ENCODE measurements at places on chromosomes 16 and 17. TPM values are rescaled to one million over a fixed set of nuclear protein-coding genes. Genes with fewer than 3 reads are reported as not detected.

Gene CMTM2
- total RNA-seq = not detected

Gene CPHXL2
- not detected for total RNA-seq

Gene CHST6
- total RNA-seq = 0.16 TPM

Gene KRTAP9-2
- total RNA-seq = not detected

Gene TLCD3B
- 0.21 TPM for total RNA-seq

Gene HOXB1
- not detected for total RNA-seq

Gene VPS25
- total RNA-seq = 96.0 TPM

Gene KCNJ18
- not detected for total RNA-seq

Gene ZNRF1
- 8.3 TPM for total RNA-seq

GRCh38 chr17:31696184-31696602 is 162.9 kb downstream of the COPRS start:
- no peaks in the 10 kb centered on the region for H3K36me3 ChIP-seq
- H3K4me1 ChIP-seq = peaks cover 12% of the 10 kb centered on the region
- no peaks in the 10 kb centered on the region for H3K27me3 ChIP-seq
- no peak overlapping the region for H3K4me3 ChIP-seq

GRCh38 chr17:47076171-47076570 is 97.1 kb upstream of the RPRML start:
- DNase-seq = no peak
- H3K4me3 ChIP-seq = no peak overlapping the region
- no peaks in the 10 kb centered on the region for H3K27me3 ChIP-seq

DNA sequence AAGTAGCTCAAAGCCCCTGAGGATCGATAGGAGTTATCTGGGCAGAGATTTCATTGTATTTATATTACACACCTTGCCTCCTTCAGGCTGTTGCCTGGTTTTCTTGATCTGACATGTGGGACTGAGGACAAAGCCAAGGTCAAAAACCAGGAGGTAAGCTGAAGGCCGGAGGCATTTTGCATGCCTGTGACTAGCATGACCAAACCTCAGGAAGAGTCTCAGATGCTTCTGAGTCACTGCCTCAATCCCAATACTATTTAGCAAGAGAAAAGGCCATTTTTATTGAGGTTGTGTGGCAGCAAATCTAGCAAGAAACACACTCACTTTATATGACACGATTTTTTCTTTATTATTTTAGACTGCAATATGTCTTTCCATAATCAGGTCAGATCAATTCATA is 968.1 kb downstream of the CDH11 start:
- H3K27me3 ChIP-seq = no peaks in the 10 kb centered on the region
- peak; percentile 71 for DNase-seq
- no peak overlapping the region for H3K4me3 ChIP-seq
- H3K36me3 ChIP-seq = no peaks in the 10 kb centered on the region
- H3K27ac ChIP-seq = peak overlapping the region; percentile 35

DNA sequence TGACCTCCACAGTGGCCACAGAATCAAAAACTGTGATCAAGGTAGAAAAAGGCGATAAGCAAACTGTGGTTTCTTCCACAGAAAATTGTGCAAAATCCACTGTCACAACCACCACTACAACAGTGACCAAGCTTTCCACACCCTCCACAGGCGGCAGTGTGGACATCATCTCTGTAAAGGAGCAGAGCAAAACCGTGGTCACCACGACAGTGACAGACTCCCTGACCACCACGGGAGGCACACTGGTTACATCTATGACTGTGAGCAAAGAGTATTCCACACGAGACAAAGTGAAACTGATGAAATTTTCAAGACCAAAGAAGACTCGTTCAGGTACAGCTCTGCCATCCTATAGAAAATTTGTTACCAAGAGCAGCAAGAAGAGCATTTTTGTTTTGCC is 83.6 kb downstream of the C17orf58 start:
- H3K27ac ChIP-seq = no peak overlapping the region
- H3K4me1 ChIP-seq = no peaks in the 10 kb centered on the region
- H3K36me3 ChIP-seq = peaks cover 73% of the 10 kb centered on the region
- H3K4me3 ChIP-seq = no peak overlapping the region

DNA sequence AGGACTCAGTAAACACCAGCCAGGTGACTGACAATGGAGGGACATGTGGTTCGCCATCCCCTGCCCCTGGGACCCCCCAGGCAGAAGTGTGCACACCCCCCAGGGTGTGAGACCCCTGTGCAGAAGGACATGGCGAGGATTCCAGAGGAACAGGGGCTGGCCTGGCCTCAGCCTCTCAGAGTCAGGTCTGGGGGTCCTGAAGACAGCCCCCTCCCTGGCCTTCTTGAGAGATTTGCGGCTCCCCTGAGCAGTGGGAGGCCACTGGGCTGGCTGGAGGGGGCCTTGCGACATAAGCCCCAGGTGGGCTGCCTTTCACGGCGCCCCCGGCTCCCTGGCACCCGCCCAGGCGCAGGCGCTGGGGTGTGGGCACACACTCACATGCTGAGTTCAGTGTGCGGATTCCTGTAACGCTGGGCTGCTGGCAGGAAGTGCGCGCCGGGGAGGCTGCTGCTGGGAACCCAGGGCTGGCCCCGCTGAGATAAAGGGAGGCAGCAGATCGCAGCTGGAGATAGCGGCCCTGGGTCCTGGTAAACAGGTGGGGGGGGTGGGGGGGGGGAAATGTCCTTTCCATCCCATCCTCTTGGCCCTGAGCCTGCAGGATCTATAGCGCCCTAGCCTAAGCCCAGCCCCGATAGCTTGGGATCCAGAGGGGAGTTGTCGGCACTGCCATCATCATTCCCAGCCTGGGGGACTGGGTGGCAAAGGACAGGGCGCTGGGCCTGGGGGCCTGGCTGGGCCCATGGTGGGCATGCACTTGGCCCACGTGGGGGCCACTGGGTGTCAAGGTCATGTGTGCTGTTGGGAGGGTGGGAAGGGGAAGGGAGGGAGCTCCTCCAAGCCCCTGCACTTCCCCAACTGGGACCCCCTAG is 27.1 kb downstream of the TMEM235 start:
- DNase-seq = no peak
- no peaks in the 10 kb centered on the region for H3K27me3 ChIP-seq
- H3K4me3 ChIP-seq = no peak overlapping the region

DNA sequence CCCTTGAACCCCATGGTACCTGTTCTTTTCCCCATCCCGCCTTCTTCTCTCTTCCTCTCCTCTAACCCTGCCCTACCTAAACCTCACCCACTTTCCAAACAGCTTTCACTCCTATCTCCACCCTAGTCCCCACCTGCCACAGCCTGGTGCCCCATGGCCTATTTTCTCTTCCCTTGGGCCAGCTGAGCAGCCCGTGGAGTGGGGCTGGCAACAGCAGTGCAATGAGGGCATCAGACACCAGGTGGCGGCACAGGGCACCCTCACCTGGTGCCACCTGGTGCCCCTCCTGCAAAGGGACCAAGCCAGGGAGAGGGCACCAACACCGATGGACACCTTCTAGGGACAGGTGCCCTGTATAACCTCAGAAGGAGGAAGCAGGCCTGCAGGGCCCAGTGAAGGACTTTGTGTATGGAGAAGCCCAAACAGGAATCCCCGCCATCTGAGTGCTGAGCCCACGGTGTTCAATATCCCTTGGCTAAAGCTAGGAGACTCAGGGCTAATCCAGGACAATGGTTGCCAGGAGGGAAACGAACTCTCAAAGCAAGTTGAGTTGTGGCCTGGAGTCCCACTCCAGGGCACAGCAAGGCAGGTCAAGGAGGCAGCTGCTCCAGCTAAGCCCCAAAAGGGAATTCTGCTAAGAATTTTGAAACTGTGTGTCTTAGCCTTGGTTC is 4.0 kb upstream of the ABCC3 start:
- no peak overlapping the region for H3K4me3 ChIP-seq
- DNase-seq = peak; percentile 69
- no peaks in the 10 kb centered on the region for H3K27me3 ChIP-seq
- H3K27ac ChIP-seq = no peak overlapping the region

DNA sequence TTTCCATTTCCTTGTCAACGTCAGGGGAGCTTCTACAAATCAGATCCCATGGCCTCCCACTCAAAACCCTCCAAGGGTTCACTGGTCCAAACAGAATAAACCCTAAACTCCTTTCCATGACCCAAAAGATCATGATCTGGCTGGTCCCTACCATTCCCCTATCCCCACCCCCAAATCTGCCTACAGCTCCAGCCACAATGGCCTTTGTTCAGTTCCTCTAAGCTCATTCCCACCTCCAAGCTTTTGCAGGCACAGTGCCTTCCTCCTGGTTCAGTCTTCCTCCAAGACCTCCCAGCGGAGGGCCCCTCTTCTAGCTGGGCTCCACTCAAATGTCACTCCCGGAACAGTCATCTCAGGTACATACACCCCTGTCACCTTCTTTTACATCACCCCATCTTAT is 2.0 kb downstream of the GPRC5B start:
- no peak for DNase-seq
- no peaks in the 10 kb centered on the region for H3K36me3 ChIP-seq
- H3K27me3 ChIP-seq = peaks cover 12% of the 10 kb centered on the region
- no peak overlapping the region for H3K27ac ChIP-seq

DNA sequence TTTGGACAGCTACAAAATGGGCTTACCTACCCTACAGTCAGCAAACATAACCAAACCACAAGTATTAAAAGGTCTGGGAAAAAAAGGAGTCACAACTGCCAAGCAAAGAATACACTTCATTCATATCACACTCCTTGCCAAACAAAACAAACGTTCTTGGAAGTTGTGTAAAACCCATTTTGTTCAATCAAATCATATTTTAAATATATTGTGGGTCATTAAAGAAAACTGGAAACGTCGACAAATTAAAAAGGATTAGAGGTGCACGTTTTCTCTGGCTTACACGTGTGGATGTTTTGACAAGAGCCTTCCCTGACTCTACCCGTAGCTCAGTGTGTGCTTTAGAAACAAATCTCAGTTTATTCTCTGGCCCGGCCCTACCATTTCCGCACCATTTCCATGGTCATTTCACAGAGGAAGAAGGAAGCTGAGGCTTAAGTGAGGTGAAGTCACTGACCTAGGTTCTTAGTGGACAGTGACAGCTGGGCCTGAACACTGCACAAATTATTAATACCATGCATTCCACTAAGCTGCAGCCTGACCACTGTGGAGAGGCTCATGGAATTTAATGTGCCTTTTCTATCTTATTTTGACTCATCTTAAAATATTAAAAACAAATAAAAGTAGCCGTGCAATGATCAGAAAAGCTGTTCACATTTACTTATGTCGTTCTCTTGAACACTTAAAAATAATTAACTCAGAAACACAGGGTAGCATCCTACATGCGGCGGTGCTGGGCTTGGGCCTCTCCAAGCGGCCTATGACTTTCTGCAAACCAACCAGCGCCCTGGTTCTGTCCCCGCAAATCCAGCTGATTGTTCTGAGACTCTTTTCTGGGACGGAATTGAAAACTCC is 968 bp downstream of the CEP112 start:
- H3K27me3 ChIP-seq = no peaks in the 10 kb centered on the region
- DNase-seq = peak; percentile 70
- peaks cover 5% of the 10 kb centered on the region for H3K4me1 ChIP-seq

DNA sequence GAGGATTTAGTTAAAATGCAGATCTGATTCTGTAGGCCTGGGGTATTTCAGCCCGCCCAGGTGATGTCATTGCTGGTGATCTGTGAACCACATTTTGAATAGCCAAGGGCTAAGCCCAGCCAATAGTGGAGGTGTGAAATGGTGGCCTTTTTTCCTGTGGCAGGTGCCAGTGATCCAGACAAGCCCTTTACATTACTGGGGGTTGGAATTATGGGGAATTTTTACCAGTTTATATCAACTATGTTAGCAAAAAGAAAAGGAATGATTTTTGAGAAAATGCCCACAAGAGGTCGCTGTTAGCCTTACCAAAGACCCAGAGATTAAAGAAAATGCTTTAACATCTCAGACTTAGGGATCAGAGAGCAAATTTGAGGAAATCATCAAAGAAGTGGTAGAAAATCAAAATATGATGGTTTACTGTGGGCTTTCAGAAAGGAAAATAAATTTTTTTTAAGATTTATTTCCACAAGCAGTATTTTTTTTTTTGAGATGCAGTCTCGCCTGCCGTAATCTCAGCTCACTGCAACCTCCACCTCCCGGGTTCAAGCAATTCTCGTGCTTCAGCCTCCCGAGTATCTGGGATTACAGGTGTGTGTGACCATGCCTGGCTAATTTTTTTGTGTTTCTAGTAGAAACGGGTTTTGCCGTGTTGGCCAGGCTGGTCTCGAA is 3.9 kb downstream of the VPS35L start:
- H3K27ac ChIP-seq = no peak overlapping the region
- no peak overlapping the region for H3K4me3 ChIP-seq
- no peaks in the 10 kb centered on the region for H3K27me3 ChIP-seq
- peaks cover 8% of the 10 kb centered on the region for H3K4me1 ChIP-seq

DNA sequence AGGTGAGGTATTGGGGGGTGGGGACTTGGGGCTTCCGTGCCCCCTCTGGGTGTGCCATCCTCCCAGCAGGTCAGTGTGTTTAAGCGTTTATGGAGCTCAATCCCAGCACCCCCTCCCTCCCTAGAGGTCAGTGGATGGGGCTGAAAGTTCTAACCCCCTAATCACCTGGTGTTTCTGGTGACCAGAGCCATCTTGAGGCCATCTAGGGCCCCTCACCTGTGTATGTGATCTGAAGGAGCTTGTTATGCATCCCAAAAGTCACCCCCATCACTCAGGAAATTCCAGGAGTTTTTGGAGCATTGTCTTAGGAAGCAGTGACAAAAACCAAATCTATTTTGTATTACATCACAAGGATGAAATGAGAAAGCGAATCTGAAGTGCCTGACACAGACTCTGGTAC is 67.8 kb upstream of the NOL11 start:
- no peaks in the 10 kb centered on the region for H3K27me3 ChIP-seq
- no peak for DNase-seq
- H3K4me3 ChIP-seq = no peak overlapping the region
- no peaks in the 10 kb centered on the region for H3K4me1 ChIP-seq
- H3K36me3 ChIP-seq = no peaks in the 10 kb centered on the region

GRCh38 chr16:87841340-87842208 is 27.7 kb downstream of the SLC7A5 start:
- no peak overlapping the region for H3K4me3 ChIP-seq
- H3K27me3 ChIP-seq = no peaks in the 10 kb centered on the region
- no peak for DNase-seq
- H3K4me1 ChIP-seq = peaks cover 14% of the 10 kb centered on the region

DNA sequence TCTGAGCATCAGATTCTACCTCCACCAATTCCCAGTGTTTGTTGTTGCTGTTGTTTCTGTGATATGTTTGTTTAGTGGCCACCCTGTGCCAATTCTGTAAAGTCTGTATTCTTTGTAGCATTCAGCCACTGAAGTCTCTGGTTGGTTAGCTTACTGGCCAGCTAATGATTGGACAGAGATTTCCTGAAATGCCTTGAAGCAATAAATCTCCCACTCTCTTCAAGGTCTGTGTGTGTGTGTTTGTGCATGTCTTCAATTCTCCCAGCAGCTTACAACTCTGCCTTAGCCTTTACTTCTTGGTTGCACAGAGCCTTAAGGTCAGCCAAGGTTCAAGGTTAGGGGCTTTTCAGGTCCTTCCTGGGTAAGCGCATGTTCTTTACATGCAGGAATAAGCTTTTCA is 38.2 kb downstream of the PRPSAP2 start:
- H3K27ac ChIP-seq = no peak overlapping the region
- H3K4me3 ChIP-seq = no peak overlapping the region
- H3K4me1 ChIP-seq = no peaks in the 10 kb centered on the region
- H3K36me3 ChIP-seq = peaks cover 79% of the 10 kb centered on the region
- H3K27me3 ChIP-seq = no peaks in the 10 kb centered on the region
